ENCODE measurements at places on chromosomes 12 and 14.

GRCh38 chr14:93232159-93232558, 25.1 kb downstream of the UBR7 start:
- no peak for DNase-seq

DNA sequence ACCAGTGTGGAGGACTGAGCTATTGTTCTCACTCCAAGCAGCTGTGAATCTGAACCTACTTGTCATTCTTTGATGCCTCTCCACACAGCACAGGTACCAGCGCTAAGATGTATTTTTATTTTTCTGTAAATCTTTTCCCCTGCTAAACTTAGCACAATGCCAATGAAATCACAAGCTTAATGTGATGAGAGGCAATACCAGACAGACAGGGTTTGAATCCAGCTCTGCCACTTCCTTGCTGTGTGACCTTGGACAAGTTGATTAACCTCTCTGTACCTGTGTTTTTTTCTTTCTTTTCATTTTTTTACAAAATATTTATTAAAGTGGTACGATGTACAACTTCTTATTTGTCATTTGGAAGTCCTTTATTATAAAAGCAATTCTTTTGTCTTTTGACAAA, 757.6 kb downstream of the MED13L start:
- DNase-seq, result no peak

DNA sequence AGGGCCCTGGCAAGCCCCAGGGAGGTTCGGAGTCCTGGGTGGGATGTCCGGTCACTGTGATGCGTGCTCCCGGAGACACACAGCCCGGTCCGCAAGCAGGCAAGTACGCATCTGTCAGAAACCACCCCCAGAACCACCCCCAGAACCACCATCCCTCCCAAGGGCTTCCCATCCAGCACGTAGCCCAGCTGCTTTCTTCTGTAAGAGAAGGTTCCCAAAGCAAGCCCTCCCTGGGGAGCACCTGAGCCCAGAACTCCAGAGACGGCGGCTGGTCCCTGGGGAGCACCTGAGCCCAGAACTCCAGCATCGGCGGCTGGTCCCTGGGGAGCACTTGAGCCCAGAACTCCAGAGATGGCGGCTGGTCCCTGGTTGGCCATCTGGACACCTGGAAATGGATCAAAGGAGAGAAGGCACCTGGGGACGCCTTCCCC, 2.6 kb upstream of the FBRSL1 start:
- DNase-seq, result no peak

DNA sequence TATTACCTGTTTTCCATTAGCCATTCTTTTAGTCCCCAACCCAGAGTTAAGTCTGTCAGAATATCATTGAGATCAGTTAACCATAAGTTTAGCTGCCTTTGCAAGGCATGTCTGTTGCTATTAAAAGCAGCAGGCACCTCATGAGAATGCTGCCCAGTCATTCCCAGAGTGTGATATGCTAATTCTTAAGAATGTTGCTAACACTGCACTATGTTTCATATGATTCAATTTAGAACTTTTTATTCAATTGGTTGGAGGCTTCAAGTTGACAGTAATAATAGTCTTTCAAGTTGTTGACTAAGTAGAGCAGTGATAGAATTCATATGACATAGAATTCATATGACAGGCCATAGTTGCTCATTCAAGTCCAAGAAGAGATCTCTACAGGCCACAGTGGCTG, 292.3 kb downstream of the FUT8 start:
- DNase-seq, result no peak

DNA sequence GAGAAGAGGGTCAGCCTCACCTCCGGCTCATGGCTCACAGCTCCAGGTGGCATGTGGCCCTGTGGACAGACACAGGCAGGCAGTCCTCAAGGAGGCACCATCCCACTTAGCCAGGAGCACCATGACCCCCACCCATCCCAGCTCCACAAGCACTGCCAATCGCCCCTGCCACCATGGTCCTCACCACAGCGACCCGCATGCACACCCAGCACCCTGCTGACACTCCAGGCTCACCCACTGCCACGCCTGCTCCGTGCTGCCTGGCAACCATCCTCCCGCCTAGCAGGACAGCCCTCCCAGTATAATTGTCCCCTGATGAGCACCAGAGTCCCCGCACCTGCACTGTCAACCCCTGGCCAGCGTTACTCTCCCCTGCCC, 50.9 kb downstream of the TRPV4 start:
- no peak for DNase-seq

DNA sequence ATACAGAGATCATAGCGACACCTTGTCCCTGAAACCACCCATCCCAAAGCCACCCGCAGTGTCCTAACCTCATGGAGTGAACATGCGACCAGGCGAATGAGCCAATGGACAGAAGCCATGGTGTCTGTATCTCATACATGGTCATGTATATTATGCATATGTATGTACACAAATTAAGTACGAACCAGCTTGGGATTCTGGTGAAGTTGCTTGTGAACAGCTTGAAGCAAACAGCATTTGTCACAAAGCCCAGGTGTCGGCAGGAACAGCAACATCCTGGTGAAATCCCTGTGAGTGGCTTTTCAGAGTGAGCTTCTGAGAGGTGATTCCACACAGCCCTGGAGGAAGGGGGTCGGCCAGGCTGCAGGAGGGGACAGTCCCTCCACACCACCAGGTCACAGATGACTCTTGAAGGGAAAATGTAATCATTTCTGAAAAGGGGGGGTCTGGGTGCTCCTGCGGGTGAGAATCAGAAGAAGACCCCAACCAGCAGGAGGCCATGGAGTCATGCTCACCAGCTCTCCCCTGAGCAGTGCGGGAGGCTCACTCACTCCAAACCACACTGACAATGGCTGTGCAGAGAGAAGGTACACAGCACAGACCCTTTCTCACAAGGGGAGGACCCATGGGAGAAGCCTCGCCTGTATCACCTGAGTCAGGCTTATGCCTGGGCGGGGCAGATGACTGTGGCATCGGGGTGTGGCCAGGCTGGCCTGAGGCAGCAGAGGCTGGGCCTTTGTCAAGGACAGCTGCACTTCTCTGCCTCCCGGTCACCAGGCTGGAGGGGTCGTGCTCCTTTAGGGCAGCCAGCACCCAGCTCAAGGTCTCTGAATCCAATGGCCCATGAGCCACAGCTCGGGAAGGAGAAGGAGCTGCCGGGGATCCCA, 14.3 kb downstream of the CHGA start:
- no peak for DNase-seq

DNA sequence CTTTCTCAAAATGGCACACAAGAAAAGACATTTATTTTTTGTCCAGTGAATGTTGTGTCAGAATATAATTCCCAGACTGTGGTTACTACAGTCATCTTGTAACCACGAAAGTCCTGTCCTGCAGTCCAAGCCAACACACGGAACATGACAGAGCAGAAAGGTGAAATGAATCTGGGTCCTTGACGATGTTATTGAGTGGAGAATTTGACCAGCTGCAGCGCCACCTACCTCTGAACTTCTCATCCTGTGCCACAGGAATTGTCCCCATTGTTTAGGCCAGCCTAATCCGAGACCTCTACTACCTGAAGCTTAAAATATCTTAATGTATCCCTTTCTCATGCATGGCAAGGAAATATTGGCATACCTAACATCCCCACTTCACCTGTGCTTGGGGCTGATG, 64.1 kb upstream of the OTX2 start:
- no peak for DNase-seq

- DNase-seq, result no peak
Observed at GRCh38 chr12:92961949-92962348, 32.9 kb upstream of the EEA1 start.

DNA sequence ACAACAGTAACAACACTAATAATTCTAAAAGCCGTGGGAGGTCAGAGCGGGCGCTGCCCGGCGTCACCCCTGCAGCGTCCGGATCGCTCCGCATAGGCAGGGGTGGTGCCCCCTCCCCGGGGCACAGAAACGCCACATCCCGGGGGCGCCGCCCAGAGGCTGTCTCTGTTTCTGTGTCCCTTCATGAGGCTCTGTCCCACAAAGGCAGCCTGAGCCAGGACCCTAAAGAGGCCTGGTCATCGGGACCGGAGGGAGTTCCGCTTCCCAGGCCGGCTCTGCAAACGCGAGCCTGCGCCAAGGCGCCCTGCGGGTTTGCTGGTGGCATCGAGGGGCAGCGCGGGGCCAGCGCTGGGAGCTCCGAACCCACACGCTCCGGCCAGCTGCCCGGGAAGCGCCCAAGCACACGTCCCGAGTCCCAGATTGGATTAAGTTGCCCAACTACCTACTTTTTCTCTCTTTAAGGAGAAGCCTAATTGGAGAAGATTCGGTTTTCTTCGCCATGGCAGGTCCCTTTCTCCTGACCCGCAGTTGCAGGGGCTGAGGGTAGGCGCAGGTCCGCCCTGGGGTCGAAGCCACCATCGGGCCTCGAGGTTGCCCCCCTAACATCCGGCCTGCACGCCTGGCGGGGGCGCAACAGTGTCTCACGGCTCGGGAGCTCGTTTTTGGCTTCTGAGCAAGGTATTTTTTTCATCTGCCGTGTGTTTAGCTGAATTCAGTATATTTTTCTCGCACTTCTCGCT, 421.7 kb downstream of the VRK1 start:
- no peak for DNase-seq

DNA sequence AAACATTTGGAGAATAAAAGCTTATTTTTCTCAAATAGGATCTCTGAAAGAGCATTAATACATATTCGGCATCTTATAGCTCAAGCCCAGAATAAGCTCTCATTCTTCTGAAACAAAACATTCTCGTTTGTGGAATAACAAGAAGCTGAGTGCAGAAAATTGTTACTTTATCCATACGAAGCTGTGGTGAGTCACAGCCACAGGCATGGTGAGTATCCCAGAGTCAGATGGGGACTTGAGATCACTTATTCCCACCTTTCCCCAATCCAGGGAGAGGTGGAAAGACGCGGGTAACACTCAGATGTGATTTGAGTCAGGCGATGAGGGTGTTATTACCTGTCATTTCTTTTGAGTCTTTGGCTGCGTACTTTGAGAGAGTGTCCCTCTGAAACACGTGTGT, 214.6 kb upstream of the TMEM132C start:
- no peak for DNase-seq

DNA sequence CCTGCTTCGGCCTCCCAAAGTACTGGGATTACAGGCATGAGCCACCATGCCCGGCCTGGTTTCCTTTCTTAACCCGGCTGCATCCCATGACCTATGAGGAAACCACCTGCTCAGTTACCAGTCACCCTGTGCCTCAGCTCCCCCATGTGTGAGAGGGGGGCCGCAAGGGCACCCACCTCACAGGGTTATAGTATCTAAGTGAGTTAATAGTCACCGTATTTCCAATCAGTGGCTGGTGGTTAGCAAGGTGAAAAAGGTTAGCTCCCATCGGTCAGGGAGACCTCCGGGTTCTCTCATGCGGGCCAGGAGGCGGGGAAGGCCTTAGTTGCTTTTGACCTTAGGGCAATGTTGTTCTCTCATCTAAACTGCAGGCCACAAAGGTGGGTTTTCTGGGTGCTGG, 6.7 kb downstream of the LRP1 start:
- DNase-seq, result no peak

DNA sequence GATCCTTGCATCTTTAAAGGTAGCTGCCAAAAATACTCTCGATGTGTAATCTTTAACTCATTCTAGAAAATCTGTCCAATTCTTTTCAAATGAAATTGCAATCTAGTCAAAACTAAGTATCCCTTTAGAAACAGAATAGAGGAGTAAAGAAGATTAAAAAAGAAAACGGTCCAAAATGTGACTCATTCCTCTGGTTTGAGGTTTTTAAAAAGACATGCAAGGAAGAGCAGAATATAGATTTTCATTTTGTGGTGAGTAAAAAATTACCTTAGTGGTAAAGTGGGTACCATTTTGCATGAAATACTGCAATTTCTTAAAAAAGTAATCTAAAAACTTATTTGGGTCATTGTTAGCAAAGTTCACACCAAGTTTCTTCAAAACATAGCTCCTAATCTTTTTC, 108.4 kb downstream of the BRMS1L start:
- DNase-seq, result no peak

DNA sequence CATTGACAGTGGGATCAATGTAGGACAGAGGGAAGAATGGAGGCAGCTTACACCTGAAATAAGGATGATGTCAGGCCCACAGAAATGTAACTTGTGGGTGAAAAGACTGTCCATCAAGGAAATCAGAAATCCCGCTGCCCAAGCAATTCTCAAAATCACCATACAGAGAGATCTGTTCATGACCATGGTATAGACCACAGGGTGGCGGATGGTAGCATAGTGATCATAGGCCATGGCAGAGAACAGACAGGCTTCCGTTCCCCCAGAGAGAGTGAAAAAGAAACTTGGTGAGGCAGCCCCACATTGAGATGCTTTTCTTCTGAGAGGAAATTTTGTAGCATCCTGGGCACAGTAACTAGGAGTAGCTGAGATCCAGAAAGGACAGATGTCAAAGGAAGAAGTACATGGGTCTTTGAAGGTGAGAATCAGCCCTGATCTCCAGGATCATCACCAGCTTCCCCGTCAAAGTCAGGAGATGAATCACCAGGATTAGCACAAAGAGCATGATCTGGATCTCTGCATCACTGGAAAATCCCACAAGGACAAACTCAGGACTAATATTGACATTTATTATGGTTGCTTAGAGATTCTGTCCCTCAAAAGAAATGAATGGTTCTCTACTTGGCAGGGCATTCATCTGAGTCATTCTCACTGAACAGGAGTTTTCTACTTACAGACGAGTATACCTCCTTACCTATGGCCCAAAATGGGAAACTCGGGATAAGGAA, 5.5 kb upstream of the ZNF641 start:
- no peak for DNase-seq

GRCh38 chr12:66708704-66709456, 30.0 kb upstream of the GRIP1 start:
- no peak for DNase-seq

DNA sequence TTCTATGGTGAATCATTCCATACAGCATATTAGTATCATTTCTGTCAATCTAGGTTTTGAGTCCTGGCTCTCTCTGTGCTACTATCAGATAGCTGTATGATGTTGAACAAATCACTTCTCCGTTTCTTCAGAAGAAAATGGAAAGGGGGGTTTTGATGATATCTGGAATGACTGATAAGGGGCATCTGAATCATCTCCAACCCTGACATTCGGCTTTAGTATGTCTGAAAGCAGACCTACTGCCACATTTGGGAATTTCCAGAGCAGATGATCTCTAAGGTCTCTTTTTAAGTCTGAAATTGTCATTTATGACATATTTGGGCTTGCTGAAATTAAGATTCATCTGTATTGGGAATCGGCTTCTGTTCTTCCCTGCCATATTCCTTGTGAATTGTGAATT, 10.1 kb downstream of the MLF2 start:
- no peak for DNase-seq
